ENCODE measurements at places on chromosomes 12 and 14. TPM values are rescaled to one million over a fixed set of nuclear protein-coding genes. Genes with fewer than 3 reads are reported as not detected.

NPFF gene
- not detected for total RNA-seq

PLCZ1 gene
- total RNA-seq, result not detected

DBX2 gene
- not detected for total RNA-seq

NKX2-1 gene
- total RNA-seq, result not detected

TEX22 gene
- total RNA-seq, result 0.51 TPM

AMHR2 gene
- not detected for total RNA-seq

HVCN1 gene
- 7.4 TPM for total RNA-seq

TAS2R19 gene
- 5.3 TPM for total RNA-seq

DHRS7 gene
- 152 TPM for total RNA-seq

ERP29 gene
- 128 TPM for total RNA-seq

TRHDE gene
- total RNA-seq, result 7.3 TPM

- DNase-seq, result no peak
These were observed 23.2 kb upstream of the RAP1B start for GRCh38 chr12:68587448-68587873.

DNA sequence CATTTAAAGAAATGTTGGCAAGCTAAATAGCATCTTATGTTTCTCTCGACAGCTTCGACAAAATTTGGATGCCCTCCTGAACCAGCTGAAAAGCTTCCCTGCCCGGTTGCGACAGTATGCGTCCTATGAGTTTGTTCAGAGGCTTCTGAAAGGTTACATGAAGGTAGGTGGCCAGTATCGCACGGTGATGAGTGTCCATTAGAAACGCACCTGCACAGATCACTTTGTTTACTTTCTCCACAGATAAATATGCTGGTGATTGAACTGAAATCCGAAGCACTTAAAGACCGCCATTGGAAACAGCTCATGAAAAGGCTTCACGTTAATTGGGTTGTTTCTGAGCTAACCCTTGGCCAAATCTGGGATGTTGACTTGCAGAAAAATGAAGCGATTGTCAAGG lies 36.5 kb downstream of the DYNC1H1 start:
- no peak for DNase-seq

DNA sequence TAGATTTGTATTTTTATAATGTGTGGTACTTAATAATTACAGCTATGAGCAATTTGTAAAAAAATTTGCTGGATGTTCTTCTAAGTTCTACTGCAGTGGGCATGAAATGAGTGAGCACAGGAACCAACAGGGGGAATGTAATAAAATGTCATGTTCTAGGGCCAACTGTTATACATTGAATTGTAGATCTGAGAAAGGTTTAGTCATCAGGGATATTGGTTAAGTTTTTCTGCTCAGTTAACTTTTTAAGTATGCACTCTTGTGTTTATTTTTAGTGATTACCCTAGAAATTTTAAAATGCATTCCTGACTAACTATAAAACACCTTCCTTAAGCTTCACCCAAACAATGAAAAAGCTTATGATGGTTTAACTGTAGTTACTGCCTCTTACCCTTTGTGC lies 101.8 kb downstream of the CAND1 start:
- DNase-seq, result peak; percentile 52

- peak; percentile 43 for DNase-seq
These were observed 4.7 kb downstream of the SYNE2 start for GRCh38 chr14:63857466-63858030.

DNA sequence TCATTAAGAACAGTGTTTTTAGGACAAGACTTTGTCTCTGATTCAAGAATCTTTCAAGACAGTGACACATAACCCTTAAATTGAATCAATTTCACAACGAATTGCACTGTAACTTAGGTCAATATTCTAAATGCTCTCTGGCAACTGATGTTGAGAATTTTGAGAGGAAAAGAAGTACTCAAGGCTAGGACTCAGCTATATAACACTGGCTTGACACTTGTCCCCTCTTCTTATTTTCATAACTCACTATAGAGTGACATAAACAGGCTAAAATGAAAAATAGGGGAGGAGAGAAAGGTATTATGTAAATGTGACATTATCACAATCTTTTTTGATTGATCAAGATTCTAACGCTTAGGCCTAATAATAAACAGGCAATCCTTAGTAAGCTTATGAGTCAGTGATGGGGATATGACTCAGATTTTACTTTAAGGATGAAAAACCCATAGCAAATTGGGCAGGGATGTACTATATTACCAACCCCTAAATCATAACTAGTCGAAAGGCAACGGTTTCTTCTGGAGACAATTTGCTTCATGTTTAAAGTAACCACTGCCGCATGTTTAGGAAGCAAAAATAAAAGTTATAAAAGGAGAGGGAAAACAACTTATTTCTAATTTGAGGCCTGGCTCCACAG lies 10.9 kb downstream of the BTG1 start:
- DNase-seq, result peak; percentile 82

DNA sequence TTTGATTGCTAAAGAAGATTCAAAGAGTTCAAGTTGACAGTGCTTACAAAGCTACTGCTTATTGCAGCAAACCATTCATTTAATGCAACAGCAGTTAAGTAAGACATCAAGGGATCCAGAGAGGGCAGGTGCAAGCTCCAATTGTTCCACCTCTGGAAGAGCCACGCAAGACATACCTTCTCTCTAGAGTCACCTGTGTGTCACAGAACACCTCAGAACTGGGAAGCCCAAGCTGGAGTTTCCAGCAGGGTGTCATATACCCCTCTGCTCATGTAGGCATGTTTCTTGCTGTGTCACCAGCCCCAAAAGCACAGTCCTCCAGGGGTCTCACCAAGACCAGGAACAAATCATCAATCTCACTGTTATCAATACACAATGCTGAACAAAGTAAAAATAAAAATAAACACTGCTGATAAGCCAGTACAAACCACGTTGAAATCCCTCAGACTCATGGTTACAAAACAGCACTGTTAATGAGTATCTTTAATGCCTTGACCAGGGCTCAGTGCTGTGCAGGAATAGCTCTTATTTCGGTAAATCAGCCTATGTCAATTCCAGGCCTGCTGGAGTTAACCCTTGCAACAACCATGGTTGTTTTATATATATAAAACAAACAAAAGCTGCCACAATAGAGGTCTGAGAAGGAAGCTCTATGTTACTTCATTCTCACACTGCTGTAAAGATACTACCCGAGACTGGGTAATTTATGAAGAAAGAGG lies 37.4 kb upstream of the BATF start:
- no peak for DNase-seq

DNA sequence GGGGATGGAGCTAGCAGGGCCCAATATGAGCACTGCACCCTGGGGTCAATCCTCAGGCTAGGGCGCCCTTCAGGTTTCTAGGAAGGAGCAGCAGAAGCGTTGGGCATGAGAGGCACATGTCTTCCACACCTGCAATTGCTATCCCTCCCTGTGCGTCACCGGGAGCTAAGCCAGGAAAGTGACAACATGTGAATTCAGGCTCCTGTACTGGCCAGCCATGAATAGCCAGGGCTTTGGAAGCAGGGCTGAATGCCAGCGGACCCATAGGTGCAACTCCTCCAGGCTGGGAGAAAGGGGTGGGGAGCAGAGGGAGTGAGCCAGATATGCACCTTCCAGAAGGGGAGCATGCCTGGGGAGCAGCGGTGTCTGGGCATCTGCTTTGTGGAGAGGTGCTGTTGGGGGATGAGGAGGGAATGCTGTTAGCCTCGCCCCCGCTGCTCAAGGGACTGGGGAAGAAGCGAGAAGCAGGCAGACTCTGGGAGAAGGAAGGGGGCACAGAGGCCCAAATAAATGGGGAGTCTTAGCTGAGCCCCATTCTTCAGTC lies 6.1 kb downstream of the HOXC5 start:
- DNase-seq, result no peak

DNA sequence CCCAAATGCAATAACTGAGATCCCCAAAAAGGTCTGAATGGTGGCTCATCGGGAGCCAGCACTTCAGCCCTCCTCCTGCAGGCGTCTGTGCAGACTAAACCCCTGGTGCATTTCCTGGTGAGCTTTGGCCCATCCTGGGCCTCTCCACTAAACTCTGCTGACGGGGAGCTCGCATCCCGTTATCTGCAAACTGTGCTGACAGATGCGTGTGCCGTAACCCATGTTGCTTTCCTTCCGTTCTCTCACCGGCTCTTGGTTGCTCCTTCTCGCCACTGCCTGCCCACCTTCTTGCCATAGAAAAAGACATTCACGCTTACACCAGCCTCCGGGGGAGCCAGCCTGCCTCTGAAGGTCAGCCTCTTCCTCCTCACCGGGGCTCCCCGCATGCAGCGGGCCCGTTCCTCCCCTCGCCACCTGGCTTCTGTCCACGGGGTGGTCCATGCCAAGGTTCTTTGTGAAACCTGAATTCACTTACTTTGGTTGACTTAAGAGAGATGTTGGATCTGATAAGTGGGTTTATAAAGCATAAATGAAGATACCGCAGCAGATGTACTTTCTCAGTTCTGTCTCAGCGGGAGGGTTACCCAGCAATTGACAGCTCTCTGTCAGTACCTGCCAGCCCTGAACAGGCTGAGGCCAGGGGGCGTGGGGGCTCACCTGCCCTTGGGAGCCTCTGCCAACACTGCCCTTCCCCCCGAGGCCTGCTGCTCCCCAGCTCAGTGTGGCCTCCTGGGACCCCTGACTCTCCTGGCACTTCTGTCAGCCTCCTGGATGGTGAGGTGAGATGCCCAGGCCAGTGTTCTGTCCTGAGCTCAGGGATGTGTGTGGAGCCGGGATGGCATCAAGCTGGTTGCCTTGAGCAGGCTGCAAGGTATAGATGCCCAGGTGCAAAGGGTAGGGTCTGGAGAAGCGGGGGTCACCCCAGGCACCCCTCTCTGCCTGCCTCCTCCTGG lies 14.2 kb downstream of the ZFYVE21 start:
- no peak for DNase-seq

GRCh38 chr12:24038211-24038997 lies 88.9 kb upstream of the SOX5 start:
- no peak for DNase-seq

DNA sequence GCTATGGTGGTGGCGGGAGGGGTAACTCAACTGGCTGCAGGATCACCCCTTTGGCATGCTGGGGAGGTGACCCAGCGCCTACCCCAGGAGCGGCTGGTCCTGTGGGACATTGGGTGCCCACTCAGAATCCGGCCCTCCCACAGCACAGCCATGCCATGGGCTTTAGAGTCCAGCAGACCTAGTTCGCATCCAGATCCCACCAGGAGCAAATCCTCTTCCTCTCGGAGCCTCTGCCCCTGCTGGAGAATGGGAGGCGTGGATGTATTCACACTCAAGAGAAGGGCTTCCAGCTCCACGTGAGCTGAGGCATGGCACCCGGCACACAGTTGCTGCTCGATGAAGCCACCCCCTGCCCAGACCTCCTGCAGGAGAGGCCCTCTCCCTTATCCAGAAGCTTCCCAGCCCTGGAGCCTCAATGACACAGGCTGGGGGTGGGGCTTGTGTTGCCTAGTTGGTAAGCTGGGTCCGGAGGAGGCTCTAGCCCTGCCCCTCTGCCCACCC lies 17.7 kb downstream of the FAM222A start:
- DNase-seq, result no peak

DNA sequence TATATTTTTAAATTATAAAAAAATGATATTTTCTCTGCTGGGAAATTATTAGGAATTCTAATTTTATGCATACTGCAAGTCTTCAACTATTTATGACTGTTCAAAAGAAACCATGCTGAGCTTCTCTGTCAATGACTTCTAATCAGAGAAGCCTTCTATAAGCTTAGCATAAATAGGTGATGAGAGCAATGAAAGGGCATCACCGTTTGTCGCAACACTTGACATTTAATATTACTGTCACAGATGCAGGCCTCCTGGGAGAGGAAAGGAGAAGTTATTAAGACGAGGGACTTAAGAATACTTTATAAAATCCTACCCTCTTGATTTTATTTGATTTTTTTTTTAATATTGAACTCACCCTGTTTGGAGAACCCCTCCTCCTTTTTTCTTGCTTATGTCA lies 69.8 kb downstream of the CAPZA3 start:
- no peak for DNase-seq

DNA sequence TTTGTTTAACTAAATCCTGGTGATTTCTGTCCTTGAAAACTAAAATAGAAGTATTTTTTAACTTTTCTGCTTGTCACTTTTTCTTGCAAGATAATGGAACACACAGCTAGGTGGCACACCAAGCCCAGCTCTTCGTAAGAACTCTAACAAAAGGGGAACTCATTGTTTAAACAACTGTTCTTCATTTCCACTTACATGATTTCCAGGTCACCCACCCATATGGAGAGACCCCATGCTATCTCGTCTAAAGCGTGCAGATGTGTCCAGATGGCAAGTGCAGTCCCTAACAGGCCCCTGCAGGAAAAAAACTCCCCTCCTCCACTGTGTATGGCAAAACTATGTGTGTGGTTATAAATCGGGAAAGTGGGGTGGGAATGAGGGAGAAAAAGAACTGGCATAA lies 43.3 kb upstream of the NT5DC3 start:
- peak; percentile 73 for DNase-seq

GRCh38 chr12:19641235-19642080 lies 202.2 kb downstream of the AEBP2 start:
- peak; percentile 76 for DNase-seq

- DNase-seq, result no peak
These were observed 63.5 kb downstream of the RPS6KA5 start for GRCh38 chr14:90996967-90997366.

- peak; percentile 11 for DNase-seq
These were observed 279.9 kb upstream of the SYT1 start for GRCh38 chr12:78584695-78585094.

DNA sequence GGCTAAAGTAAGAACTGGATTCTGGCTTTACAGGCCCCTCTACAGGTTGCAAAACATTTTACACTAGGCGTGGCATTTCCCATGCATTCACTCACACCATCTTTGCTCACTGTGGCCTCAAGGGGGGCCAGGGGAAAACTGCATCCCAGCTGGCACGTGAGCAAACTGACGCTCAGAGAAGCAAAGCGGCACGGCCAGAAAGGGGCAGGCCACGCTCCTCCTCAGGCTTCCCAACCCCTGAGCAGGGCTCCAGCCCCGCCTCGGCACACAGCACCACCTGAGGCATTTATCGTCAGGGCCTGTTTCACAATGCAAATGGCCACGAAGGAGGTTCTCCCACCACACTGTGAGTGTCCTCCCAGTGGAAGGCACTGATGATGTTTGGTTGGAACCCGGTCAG lies 90.8 kb downstream of the BCL11B start:
- DNase-seq, result no peak

DNA sequence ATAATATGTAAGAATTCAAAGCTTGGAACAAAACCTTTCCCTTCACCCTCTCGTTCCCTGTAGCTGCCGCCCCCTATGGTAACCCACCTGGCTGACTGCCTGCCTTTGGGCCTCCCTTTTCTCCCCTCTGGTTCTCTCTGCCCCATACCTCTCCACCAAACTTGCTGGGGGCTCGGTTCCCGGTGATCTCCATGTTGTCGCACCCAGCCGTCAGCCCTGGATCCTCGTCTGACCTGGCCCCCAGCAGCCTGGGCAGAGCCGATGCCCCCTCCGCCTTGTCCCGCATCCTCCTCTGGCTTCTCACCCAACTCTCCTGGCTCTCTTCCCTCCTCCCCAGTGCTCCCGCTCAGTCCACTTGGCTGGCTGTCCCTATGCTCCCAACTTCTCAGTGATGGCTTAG lies 4.5 kb downstream of the CYP46A1 start:
- no peak for DNase-seq

DNA sequence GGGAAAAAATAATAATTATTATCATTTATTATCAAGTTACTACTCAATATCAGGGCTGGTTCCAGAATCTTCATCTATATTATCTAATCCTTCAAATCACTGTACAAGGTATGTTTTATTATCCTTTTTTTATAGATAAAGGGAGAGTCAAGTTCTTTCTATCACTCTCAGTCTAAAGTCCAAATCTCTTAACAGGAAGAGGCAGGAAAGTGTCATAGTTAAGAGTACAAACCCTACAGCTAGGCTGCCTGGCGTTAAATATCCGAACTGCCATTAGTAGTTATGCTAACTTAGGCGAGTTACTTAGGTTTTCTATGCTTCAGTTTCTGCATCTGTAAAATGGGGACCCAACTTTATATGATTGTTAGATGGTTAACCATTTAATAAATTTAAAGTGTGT lies 99.4 kb upstream of the CCDC91 start:
- no peak for DNase-seq
